ENCODE measurements at places on chromosomes 2 and 18.

DNA sequence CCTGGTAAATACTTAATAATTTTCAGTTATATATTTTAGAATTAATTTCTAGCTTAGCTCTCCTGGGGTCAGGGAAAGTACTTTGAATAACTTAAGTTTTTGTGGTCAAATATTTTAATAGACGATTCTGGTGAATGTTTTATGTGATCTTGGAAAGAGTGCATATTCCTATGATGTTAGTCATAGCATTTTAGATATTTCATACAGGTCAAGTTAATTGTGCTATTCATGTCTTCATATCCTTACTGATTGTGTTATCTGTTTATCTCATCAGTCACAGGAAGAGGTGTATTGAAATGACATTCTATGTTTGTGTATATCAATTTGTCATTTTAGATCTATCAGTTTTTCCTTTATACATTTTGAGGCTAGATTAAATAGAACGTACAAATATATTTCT is 576.2 kb downstream of the CPS1 start:
- no peak for DNase-seq

GRCh38 chr2:100655936-100656534 is 93.2 kb downstream of the PDCL3 start:
- DNase-seq, result peak; percentile 90

DNA sequence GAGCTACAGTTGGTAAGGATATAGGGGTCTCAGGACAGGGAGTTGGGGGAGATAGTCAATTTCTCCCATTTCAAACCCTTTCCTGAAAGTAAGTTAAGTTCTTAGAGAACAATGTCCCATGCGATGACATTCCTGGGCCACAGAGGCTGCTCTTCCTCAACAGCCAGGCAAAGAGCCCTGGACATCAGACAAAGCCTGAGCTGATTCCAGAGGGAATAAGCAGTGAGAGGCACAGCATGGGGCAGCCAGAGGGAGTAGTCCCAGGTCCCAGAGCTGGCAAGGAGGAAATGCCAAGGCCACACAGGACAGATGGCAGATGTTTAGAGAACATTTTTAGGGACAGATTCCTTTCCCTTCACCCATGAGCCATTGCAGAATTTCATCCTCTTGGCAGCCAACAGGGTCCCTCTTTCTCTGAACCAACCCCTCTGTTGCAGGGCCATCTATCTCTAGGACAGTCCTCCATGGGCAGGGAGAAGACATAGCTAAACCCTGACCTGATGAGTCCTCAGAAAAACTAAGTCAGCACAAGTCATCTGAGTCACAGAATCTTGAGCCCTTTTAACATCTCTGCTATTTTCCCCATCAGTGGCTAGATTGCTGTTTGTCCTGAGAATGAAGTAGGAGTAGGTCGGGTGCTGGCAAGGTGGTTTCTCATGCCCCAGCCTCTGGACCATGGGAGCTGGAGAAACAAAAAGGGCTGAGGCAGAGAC is 81.6 kb upstream of the STPG4 start:
- no peak for DNase-seq

- no peak for DNase-seq
Measured at GRCh38 chr18:13136056-13136903, 82.3 kb upstream of the LDLRAD4 start.
